ENCODE measurements at places on chromosomes 12 and 14.

DNA sequence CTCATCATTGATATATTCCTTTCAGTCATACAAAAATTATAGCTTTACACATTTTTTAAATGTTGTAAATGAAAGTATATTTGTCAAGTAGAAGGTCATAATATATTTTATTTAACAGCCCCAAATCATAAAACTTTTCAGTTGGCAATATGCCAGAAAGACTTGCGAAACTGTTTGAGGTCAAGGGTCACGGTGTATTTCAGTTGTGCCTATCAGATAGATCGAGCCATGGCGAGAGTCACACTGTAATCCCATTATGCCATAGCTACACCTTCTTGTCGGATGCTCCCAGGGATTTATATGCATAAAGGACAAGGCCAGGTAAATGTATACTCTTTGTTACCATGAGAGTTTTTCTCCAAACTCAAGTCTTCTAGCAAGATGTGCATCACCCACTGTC, 26.7 kb upstream of the G2E3 start:
- no peak for DNase-seq

- no peak for DNase-seq
Measured at GRCh38 chr14:30798516-30798915, 75.8 kb upstream of the COCH start.

GRCh38 chr12:3295646-3296408, 195.2 kb upstream of the PRMT8 start:
- no peak for DNase-seq

- DNase-seq = no peak
Measured at GRCh38 chr12:6960593-6961277, 9.6 kb downstream of the PTPN6 start.

GRCh38 chr12:107634530-107634929, 51.1 kb upstream of the PWP1 start:
- no peak for DNase-seq

- no peak for DNase-seq
Measured at GRCh38 chr12:49546481-49546880, 7.7 kb downstream of the KCNH3 start.

DNA sequence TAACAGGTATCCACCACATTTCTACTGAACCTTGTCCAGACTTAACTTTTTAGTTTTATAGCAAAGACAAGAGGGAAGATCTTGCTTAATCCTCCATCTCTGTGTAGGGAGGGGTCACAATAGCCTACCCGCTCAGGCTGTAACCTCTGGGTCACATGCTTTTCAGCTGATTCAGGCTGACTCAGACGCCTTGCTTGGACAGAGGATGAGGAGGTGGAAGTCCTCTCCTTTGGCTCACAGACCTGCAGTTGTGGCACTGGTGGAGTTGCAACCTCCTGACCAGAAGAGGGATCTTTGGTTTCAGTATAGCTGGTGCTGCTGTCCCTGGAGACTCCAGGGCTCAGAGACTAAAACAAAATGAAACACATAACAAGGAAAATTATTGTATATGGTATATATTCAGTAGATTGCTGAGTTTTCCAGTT, 16.2 kb downstream of the ACIN1 start:
- DNase-seq = peak; percentile 92

DNA sequence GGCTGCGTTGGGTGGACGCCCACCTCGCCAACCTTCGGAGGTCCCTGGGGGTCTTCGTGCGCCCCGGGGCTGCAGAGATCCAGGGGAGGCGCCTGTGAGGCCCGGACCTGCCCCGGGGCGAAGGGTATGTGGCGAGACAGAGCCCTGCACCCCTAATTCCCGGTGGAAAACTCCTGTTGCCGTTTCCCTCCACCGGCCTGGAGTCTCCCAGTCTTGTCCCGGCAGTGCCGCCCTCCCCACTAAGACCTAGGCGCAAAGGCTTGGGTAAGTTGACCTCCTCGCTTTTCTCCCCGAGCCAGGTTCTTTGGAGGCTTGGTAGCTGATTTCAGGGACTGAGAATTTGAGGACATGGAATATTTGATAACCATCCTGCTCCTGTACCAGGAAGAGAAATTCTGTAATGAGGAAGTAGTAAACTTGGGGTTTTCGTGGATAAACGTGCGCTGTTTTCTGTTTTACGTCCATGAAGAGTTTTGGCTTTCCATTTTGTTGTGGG, 530 bp downstream of the APAF1 start:
- DNase-seq = no peak

DNA sequence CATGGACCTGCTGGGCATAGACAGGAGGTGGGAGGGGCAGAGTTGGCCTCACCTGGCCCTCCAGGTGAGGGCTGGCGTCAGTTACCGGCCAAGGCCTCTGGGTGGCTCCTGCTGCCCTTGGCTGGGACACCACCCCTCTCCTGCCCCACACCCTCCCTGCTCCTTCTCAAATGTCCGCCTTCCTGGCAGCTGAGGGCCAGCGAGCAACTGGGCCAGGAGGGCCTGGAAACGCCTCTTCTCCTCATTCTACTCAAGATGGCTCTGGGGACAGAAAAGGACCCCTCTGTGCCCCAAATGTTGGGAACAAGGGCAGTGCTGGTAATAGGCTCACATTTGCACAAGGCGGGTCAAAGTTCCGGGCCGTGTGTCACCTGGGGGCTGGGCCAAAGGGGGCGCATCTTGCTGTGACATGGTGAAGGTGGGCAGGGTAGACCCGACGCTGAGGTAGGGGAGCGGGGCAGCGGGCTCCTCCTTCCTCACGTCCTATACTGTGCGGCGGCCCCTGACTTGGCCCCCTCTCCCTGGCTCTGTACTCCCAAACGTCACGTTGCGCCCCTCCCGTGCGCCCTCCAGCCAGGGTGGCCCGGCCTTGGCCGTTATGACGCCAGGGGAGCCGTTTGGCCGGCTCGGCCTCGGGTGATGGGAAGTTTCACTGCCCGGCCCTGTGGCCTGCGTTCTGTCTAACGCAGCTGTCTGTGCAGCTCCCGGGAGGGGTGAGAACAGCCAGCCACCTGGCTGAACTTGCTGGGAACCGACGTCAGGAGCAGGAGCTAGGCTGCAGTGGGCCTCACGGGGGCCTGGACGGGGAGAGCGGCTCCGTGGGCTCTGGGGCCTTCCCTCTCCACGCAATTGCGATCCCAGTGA, 18.0 kb upstream of the DLK1 start:
- no peak for DNase-seq

DNA sequence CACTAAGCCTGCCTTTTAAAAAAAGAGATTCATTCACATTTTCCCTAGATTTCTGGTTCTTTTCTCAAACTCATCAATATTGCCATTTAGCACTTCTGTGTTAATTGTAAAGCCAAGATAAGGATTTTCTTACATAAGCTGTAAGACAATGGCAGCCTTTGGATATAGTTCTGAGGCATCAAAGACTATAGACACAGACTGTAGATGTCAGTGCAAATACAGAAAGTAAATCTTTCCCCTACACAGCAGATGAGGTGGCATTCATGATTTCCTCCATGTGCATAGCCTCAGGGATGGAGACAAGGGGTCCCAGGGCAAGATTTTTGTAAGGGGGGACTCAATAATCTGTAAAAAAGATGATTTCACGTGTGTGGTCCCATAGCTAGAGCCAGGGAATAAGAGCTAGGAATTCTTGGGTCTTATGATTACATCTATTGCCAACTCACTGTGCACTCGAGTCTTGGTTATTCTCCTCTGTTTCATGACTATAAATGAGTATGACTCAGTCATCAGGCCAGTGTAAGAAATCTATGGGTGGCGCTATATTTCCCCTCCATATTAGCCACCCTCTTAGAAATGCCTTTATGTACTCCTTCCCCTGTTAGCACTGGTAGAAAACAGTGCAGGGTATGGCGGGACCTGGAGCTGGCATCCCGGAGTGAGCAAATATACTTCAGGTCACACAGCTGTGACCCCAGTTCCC, 207.5 kb downstream of the EXOC5 start:
- DNase-seq = no peak

- DNase-seq = peak; percentile 100
Measured at GRCh38 chr14:61553730-61554641, 141.3 kb upstream of the HIF1A start.

DNA sequence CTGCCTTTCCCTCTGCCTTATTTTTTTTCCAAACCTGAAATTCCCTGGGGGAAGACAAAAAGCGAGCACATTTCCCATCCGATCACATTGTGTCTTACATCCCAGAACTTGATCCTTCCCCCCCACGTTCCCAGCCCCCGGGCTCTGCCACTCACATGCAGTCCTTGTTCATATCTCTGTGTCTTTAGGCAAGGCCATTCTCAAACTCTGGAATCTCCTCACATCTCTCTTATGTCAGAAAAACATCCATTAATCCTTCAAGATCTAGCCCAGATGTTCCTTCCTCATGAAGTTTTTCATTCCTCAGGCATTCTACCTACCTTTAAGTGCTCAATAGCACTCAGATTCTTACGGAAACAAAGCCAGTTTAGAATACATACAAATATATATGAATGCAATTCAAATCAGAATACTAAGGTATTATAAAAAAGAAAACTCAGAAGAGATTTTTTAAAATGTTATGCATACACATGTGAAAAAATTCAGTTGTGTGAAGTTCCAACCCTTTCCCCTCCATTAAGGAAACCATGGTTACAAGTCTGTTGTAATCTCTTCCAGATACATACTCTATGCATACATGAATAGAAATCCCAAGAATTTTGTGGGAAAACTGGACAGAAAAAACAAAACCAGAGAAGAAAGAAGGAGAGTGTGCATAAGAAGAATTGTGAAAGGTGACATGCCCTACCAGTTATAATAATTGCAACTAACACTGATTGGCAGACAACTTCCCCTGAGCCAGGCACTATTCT, 120.3 kb downstream of the SLC38A1 start:
- DNase-seq = no peak

DNA sequence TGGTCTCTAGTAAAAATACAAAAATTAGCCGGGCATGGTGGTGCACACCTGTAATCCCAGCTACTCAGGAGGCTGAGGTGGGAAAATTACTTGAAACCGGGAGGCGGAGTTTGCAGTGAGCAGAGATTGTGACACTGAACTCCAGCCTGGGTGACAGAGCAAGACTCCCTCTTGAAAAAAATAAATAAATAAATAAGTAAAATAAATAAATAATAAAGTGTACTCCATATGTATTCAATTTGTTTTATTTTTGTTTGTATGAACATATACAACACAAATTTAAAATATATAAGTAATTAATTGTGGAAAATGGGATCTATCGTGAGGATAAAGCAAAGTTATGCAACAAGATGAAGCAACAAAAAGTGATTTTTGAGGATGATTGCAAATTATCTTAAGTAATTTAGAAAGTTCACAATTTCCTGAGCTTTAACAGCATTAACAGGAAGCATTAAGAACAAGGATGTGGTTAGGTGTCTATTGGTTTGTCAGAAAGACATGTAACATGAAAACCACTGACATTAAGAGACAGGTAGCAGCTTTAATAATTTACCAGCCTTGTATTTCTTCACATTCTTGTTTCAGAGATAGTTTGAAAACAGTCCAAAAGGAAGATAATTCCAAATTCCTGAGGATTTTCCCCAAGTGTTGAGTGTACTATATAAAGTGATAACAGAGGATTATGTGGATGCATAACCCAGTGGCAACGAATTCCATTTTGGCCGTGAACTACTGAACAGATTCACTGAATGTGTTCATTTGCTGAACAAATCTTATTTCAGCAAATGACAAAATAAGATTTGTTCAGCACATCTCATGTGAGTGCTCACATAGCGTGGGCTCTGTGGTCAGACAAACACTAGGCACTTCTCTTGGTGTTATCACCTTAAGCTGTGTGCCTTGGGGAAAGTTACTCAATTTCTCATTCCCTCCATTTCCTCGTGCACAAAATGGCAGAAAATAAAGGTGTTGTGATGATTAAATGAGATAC, 68.6 kb upstream of the RESF1 start:
- no peak for DNase-seq

DNA sequence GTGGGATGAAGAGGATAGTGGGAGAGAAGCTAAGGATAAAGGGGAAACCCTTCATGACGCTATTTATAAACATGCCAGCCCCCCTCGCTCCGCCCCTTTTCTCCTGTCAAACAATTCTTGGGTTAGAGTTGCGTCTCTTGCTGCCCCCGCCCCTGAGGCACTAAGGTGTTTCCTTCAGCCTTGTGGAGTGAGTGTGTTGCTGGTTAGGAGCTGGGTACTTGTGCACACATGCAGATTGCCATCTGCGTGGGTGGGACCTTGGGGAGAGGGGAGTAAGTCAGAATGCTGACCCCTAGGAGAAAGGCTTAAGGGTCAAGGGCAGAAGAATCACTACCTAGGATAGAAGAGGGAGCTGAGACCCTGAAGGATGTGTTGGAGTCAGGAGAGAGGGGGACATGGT, 5.4 kb downstream of the FOXJ2 start:
- no peak for DNase-seq

DNA sequence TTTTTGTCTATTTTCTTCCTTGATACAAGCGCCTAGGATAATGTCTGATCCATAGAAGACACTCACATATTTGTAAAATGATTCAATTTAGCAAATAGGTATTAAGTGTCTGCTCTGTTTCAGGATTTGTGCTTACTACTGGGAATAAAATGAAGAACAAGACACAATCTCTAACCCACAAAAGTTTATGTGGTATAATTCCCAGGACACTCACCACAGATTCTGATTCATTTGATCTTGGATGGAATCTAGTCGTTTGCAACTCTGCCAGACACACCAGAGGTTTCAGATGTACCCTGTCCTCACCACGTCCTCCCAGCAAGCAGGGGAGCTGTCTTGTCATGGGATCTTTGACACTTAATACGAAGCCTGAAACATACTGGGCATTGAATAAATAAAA, 208.3 kb downstream of the LRIG3 start:
- peak; percentile 52 for DNase-seq

DNA sequence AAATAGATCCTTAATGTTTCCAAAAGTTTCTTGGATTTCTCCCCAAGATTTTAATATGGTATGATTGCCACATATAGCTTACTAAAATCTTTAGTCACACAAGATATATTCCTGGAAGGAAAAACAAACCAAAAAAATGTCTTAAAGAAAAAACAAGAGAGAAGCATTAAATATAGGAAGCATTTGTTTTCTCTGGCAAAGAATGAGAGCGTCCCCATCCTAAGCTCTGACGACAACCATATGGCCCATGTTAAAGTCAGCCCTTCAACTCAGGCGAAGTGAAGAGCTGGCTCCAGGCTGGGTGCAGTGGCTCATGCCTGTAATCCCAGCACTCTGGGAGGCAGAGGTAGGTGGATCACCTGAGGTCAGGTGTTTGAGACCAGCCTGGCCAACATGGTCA, 35.6 kb downstream of the GCH1 start:
- DNase-seq = no peak

DNA sequence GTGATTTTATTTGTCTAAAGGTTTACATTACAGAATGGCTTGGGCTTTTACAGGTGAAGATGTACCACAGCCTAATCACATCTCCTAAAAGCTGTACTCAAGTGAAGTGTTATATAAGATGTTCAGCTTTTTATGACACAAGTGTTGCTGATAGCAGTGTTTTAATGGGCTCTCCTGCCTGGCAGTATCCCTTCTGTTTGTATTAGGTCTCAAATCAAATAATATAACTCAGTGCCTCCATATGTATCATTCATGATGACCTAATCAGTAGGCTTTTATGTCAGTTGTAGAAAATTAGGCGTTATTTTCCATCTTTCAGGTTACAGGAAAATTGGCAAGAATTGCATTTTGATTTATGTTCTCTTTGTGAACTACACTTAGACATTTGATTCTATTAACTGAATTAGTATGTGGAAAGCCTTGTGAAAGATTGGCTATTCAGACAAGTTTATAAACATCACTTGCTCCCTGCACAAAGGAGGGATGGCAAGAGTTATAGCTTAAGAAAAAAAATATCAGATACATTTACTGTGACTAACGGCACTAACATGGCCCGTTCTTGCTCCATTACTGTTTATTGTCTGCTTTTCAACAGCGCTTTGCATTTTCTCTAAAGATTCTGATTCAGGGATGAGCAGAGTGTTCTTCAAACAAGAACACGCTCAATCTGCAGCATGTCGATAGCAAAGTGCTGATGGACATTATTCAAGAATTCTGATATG, 143.7 kb upstream of the DIO2 start:
- DNase-seq = no peak

All from AG09309 (cell line).